ENCODE measurements at places on chromosomes 6 and 20. TPM values are rescaled to one million over a fixed set of nuclear protein-coding genes. Genes with fewer than 3 reads are reported as not detected.

GRCh38 chr6:163861627-163862026 lies 447.1 kb downstream of the QKI start:
- DNase-seq, result no peak

DNA sequence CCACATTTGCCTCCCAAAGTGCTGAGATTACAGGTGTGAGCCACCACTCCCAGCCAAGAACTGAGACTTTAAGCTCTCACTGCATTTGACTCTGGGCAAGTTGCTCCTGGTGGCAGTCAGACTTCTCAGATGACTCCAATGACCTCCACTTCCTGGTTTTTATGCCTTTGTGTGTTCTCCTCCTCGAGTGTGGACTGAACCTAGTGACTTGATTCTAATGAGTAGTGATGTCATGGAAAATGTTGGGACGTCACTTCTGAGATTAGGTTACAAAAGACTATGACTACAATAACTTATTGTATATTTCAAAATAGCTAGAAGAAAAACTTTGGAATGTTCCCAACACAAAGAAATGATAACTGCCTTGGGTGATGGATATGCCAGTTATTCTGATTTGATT lies 12.0 kb downstream of the SPINT3 start:
- DNase-seq, result no peak

TAGAP gene
- 16.2 TPM for total RNA-seq

DNA sequence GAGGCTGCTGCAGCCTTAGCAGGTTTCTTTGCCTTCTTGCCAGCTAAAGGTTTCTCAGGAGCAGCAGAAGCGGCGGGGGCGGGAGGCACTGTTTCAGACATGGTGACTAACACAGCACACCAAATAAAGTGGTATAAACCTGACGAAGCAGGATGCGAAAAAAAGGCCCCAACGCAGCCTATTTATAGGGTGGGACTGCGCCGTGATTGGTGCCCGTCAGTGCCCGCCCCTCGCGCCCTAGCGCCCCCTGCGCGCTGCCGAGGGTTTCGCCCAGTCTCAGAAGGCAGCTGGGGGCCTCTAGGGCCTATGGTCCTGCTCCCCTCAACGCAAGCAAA lies 55.0 kb downstream of the TRIM38 start:
- DNase-seq, result no peak

UNC5CL gene
- 3.3 TPM for total RNA-seq

TRIM31 gene
- total RNA-seq, result not detected

TMEM63B gene
- 4.5 TPM for total RNA-seq

- no peak for DNase-seq
These were observed 343.0 kb upstream of the ZFP64 start for GRCh38 chr20:52534616-52535015.

ELOVL5 gene
- total RNA-seq, result 82.7 TPM

DNA sequence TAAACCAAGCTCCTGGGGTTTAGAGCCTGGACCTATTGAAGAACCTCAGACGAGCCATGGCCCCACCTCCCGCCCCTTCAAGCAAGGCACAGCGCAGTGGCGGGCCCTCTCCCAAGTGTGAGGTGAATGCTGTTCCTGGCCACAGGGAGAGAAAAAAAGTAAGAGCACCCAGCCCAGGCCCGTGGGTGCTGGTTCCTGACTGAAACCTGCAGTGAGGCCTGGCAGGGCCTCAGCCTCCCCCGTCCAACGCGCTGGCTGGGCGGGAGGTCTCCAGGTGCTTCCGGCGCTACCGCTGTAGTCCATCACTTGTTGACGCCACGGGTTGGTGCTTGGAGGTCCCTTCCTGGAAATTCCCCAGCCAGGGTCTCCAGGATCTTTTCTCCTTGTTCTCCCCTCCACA lies 5.5 kb upstream of the FAM83C start:
- DNase-seq, result no peak

- no peak for DNase-seq
These were observed 28.1 kb upstream of the FOXP4 start for GRCh38 chr6:41518118-41518517.

DNA sequence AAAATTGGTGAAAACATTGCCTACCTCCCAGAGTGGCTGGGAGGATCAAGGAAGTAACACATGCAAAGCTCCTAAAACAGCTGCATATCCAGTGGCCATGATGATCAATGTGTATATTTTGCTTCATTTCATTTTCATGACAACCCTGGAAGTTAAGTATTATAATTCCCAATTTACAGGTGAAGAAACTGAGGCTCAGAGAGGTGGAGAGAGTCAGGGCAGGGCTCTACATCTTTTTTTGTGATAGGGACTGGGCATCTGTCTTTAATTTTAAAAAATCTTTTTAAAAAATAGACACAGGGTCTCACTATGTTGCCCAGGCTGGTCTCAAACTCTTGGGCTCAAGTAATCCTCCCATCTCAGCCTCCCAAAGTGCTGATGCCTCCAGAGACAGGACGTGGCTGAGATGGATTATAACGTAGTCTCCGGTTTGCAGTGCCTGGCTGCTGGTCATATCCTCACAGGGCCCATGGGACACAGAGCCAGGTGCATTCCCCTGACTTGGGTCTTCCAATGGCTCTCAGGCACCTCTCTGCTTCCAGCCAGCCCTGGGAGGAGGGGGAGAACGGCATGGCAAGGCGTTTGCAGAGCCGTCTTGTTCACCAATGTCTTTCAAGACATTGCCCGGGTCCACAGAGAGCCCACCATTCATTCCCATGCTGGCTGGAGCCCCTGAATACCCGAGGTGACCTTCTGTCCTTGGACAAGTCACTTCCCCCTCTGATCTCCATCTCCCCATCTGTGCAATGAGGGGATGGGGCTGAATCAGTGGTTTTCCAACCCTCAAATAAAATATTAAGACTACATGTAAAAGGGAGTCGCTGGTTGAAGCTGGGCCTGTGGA lies 38.3 kb downstream of the HNF4A start:
- DNase-seq, result no peak

DNA sequence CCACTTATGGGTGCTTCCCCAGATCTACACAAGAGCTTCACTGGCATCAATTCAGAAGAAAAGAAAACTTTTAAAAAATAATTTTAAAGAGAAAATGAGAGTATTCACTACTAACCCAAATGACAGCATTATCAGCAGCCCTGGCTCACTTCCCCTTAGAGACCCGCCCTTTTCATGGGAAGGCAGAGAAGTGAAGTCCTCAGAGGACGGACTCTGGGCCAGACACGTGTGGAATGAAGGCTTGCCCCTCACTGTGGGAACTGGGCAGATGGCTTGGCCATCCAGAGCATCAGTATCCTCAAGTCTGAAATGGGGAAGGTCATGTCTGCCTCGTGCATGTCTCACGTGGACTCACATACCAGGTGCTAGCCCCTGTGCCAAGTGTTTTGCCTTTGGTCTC lies 63.5 kb downstream of the JAG1 start:
- no peak for DNase-seq

DNA sequence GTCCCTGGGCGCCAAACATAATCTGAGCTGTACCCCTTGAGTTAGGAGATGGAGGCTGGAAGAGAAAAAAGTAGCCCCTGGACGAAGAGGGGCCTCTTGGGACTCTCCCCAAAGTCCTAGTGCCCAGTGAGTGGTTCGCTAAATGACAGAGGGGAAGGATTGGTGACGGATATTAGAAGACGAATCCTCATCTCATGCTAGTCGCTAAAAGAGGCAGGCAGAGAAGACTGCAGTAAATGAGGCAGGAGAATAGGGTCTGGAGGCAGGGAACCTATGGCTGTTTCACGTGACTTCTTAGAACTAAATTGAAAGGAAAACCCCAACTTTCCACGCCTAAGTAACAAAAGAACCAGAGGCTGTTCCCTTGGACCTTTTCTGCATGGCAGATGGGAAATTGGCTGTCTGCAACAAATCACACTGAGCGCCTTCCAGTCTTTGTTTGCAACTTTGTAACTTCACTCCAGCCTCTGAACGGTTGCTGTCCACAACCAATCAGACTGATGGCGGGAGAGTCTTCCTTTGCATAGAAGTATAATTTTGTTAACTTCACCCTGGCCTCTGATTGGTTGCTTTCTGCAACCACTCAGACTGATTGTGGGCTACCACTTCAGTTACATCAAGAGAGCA lies 731 bp upstream of the RBL1 start:
- DNase-seq, result peak; percentile 86

GRCh38 chr6:42279144-42279781 lies 61.6 kb upstream of the MRPS10 start:
- DNase-seq, result no peak

CALHM5 gene
- not detected for total RNA-seq

DNA sequence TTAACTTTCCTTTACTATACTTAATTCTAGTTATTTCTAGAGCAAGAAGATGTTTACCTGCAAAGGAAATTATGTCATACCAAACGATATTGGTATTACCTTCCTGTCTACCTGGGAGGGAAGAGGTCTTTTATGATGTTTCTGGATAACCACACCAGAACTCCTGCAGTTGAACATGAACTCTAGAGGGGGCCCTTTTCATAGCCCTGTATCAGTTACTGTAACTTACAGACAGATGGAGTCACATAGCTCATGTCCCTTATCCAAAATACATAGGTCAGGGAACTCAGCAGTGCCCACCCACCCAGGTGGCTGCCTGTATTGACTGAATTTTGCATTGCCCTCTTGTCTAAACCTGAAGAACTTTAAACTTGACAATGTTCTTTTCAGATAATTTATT lies 35.1 kb upstream of the MYL9 start:
- DNase-seq, result peak; percentile 76

- no peak for DNase-seq
These were observed 37.4 kb upstream of the JAG1 start for GRCh38 chr20:10710991-10711775.

DNA sequence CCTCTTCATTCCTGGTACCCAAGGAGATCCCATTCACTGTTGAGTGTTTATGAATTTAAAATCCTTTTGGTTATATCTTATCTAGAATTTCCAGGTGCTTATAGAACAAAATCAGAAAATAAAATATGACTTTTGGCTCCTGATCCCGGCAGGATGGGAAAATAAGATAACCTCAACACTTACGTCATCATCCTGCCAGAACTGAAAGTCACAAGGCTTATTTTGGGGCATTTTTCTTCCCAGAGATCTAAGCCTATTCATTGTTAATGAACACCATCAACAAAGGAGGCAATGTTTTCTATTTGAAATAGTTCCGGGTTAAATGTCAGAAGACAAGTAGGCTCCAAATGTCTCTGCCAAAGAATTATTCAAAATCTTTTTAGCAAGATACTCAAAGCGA lies 580.6 kb downstream of the TFAP2A start:
- DNase-seq, result no peak

DNA sequence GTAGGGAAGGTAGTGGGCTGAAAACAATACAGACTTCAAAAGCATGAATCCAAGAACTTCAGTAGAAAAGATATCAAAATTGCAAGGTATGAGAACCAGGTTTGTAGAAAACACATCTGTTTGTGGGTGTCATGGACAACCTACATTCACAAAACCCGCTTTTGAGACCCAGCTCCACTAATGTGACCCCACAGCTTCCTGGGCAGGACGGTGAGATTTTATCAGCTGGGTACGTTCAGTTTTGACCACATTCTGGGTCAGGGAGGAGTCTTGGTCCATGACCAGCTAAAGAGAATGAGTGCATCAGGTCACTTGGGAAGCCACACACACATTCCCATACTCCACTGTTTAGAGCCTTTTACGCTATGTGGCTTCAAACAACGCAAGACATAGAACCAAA lies 77.1 kb downstream of the BCAS1 start:
- DNase-seq, result no peak

- no peak for DNase-seq
These were observed 48.3 kb downstream of the BTBD9 start for GRCh38 chr6:38591439-38591838.

DNA sequence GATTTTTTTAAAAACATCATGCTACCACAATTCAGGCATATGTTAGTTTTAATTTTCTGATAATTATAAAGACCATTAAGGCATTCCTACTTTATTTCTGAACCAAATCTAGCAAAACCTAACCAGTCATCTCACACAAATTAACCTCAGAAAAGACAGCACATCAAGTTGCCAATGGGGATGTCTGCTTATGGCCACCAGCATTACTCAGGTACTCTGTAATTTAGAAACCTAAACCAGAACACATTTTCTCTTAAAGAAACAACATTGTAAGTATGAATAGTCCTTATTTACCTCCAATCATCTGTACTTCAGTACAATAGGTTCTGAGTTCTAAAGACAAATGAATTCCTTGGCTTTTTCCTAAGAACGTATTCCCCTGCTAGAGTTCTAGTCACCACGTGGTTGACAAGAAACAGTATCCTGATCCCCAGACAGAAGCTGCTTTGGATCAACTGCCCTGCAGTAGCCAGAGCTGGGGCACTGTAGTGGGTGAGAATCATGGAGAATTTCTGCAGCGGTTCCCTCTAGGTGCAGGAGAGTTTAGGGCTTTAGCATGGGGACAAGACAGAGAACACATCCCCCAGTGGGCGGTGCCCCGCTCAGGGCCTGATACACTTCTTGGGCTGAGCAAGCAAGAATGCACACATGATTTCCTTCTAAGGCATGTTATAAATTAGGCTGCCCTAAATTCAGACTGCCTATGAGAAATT lies 15.4 kb downstream of the GCLC start:
- DNase-seq, result no peak

DNA sequence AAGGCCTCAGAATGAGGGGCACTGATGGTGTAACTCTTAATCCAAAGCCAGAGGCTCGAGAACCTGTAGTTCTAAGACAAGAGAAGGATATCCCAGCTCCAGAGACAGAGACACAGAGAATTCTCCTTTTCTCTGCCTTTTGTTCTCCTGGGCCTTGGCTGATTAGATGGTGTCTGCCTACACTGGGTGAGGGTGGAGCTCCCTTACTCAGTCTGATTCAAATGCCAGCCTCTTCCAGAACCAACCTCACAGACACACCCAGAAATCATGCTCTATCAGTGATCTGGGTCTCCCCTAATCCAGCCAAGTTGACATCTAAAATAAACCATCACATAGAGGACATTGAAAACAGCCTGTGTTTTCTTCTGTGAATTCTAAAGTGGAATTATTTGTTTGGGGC lies 68.0 kb upstream of the SMIM28 start:
- no peak for DNase-seq

EFHC1 gene
- 22.5 TPM for total RNA-seq

- DNase-seq, result no peak
These were observed 700.9 kb upstream of the SLC35B3 start for GRCh38 chr6:9136141-9136822.

DNA sequence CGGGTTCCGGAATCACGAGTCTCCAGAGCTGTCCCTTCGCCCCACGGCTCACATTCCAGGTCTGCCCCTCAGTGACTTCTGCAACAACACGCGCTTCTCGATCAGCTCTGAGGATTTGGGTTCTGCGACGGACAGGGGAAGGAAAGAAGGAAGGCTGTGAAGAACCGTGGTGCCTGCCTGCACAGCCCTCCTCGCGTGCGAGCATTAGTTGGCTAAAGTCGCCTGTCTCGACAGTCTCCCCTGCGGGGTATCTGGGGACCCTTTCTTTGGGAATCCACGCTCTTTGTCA lies 23.1 kb downstream of the VPS52 start:
- DNase-seq, result no peak

Data from Karpas-422 (cell line).